Amygdala (tissue), 56 donors: ENCODE measurements at places on chromosomes 1 and 21.

DNA sequence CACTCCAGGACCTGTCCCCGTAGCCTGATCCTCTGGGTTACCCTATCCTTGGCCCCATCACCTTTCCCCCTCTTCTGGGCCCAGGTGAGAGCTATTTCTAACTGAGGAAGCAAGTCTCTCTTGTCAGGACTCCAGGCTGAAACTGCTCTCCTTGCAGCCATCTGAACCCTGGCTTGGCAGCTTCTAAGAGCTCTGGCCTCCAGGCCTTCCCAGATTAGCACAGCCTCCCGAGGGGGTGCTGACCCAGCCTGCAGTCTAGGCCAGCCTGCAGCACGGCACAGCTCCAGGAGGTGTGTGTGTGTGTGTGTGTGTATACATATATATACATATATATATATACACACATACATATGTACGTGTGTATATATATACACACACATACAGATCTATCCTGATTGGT lies 17.4 kb downstream of the CACNA1S start:
- no peak for DNase-seq

DNA sequence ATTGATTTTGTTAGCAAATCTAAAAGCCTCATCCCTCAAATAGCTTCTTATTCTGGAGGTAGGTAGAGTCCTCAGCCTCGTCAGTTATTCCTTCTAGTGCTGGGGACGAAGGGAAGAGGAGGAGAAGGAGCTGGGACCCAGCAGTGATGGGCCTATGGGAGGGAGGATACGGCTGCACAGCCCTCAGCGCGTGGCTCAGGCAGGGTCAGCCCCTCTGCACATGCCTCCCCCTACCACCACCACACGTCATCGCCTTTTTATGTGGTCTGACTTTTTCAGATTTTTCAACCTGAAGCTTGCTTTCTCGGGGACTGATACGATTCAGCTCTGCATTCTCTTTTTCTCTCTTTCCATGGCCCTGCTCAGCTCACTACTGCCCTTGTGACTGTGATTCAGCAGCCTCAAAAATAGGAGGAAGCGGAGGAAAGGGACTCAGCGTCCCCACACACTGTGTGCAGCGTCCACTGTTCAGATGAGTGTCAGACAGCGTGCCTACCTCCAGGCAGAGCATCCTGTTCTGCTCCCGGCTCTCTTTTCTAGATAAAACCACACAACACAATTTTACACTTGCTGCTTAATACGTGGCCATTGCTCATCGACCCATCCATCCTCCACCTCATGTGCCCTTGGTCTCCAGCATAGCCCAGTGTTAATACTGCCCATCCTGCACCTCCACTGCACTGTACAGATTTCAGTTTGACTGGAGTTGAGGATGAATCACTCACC lies 827 bp downstream of the OR2B11 start:
- no peak for DNase-seq

DNA sequence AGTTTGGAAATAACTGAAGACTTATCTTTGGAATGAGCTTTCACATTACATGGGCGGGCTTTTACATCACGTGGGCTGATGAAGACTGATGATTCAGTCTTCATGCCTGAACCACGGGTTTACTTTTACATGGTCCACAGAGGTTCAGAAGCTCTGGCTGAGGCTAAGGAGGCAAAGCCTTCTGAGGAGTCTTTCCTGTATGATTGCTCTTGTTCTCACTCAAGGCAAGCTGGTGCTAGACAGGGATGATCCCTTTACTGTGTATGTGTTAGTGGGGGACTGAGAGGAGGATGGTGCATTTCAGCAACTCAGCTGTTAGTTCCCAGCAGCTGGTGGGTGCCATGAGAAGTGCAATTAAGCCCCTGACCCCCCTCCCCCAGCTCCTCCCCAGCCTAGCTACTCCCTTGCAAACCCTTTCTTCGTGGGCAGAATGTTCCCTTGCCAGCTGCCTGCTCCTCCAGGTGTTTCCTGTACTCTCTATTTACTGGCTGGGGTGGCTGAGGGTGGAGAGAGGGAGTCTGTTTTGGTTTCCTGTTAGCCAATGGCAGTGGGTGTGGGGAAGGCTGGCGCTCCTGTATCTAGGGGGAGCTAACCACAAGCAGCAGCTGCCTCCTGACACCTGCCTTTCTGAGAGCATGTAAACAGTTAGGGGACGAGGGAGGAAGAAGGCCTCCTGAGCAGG lies 15.4 kb downstream of the BTG2 start:
- no peak for DNase-seq

DNA sequence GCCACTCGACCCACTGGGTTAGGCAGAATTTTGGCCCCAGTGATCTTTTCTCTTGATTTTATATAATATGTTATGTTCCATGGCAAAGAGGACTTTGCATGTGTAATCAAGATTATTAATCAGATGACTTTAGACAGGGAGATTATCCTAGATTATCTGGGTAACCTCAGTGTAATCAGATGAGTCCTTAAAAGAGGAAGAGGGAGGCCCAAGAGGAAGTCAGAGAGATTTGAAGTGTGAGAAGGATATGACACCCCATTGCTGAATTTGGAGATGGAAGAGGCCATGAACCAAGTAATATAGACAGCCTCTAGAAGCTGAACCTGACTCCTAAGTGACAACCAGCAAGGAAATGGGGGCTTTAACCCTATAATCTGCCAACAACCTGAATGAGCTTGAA lies 117.1 kb upstream of the CSF3R start:
- DNase-seq = no peak

- no peak for DNase-seq
Measured at GRCh38 chr21:38970765-38971164, 165.0 kb downstream of the ETS2 start.

- no peak for DNase-seq
Measured at GRCh38 chr1:117672756-117673155, 66.9 kb downstream of the TENT5C start.
